ENCODE measurements at places on chromosomes 12 and 14. TPM values are rescaled to one million over a fixed set of nuclear protein-coding genes. Genes with fewer than 3 reads are reported as not detected.
A peak's percentile ranks its signal among the peaks of the same experiment; 100 is the strongest.

GRCh38 chr12:5262885-5263284 is 169.0 kb upstream of the NTF3 start:
- DNase-seq = no peak
- H3K36me3 ChIP-seq = no peaks in the 10 kb centered on the region
- H3K4me3 ChIP-seq = no peak overlapping the region
- H3K4me1 ChIP-seq = peaks cover 29% of the 10 kb centered on the region

The BICDL1 gene
- not detected for total RNA-seq

DNA sequence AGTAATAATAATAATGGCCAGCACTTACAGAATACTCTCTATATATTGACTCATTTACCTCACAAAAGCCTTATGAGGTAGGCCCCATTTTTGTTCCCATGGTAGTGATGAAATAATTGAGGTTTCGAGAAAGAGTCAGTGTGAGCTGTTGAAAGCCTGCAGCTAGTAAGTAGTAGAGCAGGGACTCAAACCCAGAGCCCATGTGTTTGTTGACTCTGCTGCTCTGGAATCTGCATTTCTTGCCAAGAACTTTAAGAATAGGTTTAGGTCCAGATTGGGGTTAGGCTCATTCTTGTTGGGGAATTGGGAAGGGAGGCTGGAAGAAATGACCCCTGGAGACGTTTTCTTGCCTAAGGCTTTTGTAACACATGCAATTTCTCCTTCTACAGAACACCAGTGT is 27.9 kb downstream of the DYRK4 start:
- H3K4me1 ChIP-seq = no peaks in the 10 kb centered on the region
- H3K4me3 ChIP-seq = no peak overlapping the region
- DNase-seq = peak; percentile 17

DNA sequence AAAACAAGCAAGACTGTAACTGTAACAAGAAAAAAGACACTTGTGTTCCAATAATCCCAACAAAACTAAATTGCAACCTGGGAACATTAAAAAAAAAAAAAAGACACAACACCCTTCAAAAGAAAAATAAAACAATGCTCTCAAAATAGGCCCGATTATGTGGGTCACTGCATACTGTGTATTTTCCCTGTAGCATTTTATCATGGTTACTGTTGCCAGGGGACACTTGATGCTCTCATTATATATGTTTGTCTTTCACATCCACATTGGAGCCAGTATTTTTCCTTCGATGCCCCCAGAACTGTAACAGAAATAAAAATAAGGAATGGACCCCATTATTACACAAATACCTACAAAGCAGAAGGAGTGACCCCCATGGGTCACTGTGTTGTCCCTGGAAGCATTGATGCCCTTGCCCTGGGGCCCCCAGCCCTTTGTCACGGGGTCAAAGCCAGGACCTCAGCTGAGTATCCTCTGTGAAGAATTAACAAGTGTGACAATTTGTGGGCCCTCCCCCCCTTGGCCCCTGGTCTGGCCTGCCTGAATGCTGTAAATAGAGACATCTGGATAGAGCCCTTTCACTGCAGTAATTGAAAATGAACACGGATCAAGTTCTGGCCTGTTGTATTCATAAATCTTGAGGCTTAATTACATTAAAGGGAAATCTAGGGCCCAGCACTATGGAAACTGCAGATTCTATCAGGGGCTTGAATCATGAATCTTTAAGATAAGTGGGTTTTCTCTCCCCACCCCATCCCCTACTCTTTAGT is 72.8 kb downstream of the C12orf42 start:
- no peaks in the 10 kb centered on the region for H3K27me3 ChIP-seq
- H3K36me3 ChIP-seq = no peaks in the 10 kb centered on the region
- no peak for DNase-seq

DNA sequence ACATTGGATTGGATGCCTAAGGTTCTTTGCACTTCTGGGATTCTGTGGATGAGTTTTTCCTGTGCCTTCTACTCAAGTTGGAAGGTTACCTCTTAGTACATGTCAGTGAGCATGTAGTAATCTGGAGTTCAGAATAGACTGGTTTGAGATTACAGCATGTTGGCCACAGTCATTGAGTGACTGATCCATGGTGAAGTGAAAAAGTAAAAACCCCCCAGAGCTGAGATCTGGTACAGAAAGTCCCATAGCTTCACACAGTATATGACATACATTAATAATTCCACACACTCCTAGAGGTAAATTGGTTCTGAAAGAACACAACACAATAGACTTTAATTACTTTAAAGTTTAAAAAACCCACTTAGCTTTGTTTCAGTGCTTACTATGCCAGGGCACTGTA is 11.9 kb upstream of the CCND2 start:
- no peaks in the 10 kb centered on the region for H3K4me1 ChIP-seq
- no peak overlapping the region for H3K27ac ChIP-seq
- peaks cover 61% of the 10 kb centered on the region for H3K27me3 ChIP-seq
- H3K36me3 ChIP-seq = no peaks in the 10 kb centered on the region
- H3K4me3 ChIP-seq = no peak overlapping the region
- no peak for DNase-seq

DNA sequence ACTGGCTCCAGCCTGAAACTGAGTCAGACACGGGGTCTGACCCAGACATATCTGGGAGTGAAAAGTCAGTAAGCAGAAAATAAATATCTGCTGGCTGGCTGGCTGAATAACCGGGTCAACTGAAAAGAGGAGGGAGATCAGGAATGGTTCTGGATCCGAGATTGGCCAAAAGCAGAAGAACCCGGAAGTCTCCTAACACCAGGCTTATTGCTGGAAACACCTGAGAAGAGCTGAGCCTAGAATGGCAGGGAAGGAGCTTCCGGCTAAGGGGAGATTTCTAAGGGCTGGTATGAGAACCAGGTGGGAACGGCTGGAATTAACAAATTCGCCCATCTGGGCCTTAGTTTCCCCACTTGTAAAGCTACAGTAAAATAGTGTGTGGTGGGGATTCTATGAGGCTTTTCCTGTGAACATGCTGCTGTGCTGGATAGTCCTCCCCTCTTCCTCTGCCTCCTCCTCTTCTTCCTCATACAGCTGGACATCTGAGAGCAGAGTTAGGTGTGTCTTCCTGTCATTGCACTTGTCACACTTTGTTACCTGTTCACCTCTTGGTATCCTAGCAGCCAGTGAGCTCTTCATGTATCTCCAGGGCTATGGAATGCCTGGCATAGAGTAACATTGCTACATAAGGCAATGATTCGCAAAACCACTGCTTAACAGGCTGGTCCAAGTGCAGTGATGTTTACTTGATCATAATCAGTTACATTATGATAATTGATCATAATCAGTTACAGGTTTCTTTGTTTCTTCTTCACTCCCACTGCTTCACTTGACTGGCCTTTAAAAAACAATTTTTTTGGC is 2.0 kb upstream of the SHMT2 start:
- H3K27me3 ChIP-seq = no peaks in the 10 kb centered on the region
- H3K4me1 ChIP-seq = peaks cover 17% of the 10 kb centered on the region
- H3K36me3 ChIP-seq = peaks cover 9% of the 10 kb centered on the region
- no peak overlapping the region for H3K27ac ChIP-seq
- DNase-seq = peak; percentile 56
- no peak overlapping the region for H3K4me3 ChIP-seq

DNA sequence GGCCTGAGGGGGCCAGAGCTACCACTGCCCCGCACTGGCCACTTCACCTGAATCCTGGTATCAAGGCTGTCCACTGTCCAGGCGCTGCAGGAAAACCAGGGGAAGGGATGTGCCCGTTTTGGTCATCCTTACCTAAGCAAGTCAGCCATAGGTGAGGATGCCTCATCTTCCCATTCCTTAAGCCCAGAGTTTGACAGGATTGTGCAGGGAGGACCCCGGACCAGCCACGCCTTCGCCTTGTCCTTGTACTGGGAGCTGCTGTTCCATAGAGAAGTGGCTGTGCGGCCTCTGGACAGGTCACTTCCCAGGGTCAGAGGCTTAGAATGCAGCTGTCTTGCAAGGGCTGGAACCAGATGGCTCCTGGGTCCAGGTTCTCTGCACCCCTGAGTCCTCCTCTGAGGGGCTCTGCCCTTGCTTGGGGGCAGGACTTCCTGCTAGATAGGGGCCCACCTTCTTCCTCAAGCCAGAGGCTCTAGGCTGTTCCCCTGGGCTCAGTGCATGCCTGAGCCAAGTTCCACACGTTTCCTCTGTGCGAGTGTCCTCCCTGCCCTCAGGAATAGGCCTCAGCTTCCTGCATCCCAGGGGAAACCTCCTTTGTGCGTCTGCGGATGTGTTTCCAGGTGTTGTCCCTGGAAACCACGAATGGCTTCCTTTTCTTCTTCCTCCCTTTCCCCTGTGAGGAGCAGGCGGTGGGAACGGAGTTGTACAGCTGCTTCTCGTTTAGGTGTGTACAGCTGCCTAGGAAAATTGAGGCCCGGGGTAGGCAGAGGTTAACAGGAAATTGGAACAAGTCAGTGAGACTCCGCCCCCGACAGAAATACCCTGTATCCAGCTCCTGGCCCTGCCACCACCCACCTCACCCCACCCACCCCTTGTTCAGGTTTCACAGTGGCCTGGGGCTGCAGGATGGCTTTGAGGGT is 54.3 kb upstream of the RIN3 start:
- H3K4me3 ChIP-seq = no peak overlapping the region
- peaks cover 11% of the 10 kb centered on the region for H3K4me1 ChIP-seq
- no peaks in the 10 kb centered on the region for H3K27me3 ChIP-seq
- no peak overlapping the region for H3K27ac ChIP-seq
- no peaks in the 10 kb centered on the region for H3K36me3 ChIP-seq

DNA sequence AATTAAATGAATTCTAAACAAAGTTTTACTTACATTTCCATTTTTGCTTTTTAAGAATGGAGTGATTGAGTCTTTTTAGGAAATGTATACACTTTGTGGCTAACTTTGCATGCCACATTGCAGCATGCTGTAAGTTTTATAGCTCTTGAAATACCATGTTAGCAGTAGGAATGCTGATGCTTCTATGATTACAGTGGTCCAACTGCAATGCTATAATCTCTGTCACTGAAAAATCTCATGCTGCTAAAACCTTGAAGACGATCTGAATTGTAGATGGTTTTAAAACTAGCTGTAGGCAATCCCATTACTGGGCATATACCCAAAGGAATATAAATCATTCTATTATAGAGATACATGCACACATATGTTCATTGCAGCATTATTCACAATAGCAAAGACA is 127.6 kb downstream of the WIF1 start:
- no peaks in the 10 kb centered on the region for H3K36me3 ChIP-seq
- DNase-seq = no peak
- no peak overlapping the region for H3K27ac ChIP-seq
- no peaks in the 10 kb centered on the region for H3K4me1 ChIP-seq
- H3K27me3 ChIP-seq = no peaks in the 10 kb centered on the region
- no peak overlapping the region for H3K4me3 ChIP-seq
